ENCODE measurements at places on chromosomes 1 and 21. TPM values are rescaled to one million over a fixed set of nuclear protein-coding genes. Genes with fewer than 3 reads are reported as not detected.

Gene CRNN
- not detected for total RNA-seq

Gene IGSF9
- total RNA-seq, result 0.11 TPM

Gene ZMYM1
- 4.5 TPM for total RNA-seq

Gene RGL1
- 3.3 TPM for total RNA-seq

Gene MYOG
- not detected for total RNA-seq

Gene TNFAIP8L2
- 25.5 TPM for total RNA-seq

Gene ATP6V1G3
- total RNA-seq, result not detected

Gene ANGPTL3
- total RNA-seq, result not detected

Gene PLXNA2
- total RNA-seq, result 0.75 TPM

Gene LRRC41
- 41.3 TPM for total RNA-seq

Gene CDK11A
- total RNA-seq, result 70.7 TPM

Gene LDLRAD2
- not detected for total RNA-seq

Gene NLRP3
- 2.6 TPM for total RNA-seq

Gene MPL
- total RNA-seq, result not detected

- no peak overlapping the region for H3K27ac ChIP-seq
- H3K27me3 ChIP-seq, result no peaks in the 10 kb centered on the region
- no peak overlapping the region for H3K4me3 ChIP-seq
- peaks cover 42% of the 10 kb centered on the region for H3K36me3 ChIP-seq
These were observed 14.9 kb upstream of the RAB42 start for GRCh38 chr1:28577052-28577678.

- no peak for DNase-seq
- no peak overlapping the region for H3K27ac ChIP-seq
- no peaks in the 10 kb centered on the region for H3K4me1 ChIP-seq
- no peak overlapping the region for H3K4me3 ChIP-seq
- no peaks in the 10 kb centered on the region for H3K36me3 ChIP-seq
These were observed 224.4 kb upstream of the POU3F1 start for GRCh38 chr1:38270849-38271633.

GRCh38 chr1:223426936-223427335 lies 33.7 kb downstream of the CCDC185 start:
- no peaks in the 10 kb centered on the region for H3K36me3 ChIP-seq
- H3K4me1 ChIP-seq, result no peaks in the 10 kb centered on the region
- H3K27ac ChIP-seq, result no peak overlapping the region
- DNase-seq, result no peak

DNA sequence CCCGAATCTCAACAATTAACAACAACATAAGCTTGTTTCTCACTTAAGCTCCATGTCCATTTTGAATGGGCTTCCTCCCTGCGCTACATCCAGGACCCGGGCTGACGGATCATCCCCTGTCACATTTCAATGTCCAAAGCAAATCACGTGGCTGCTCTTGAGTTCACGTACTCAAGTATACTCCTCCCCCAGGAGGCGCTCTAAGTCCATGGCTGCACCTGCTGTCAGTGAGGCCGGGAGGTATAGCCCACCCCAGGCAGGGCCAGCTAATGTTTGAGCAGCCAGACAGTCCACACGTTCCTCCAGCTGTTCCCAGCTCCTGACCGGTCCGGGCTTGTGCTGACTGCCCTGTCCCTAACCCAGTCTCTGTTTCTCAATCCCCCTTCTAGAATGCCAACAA lies 220.8 kb downstream of the SLC35F3 start:
- H3K4me1 ChIP-seq, result no peaks in the 10 kb centered on the region
- no peaks in the 10 kb centered on the region for H3K36me3 ChIP-seq
- H3K4me3 ChIP-seq, result no peak overlapping the region
- no peaks in the 10 kb centered on the region for H3K27me3 ChIP-seq
- H3K27ac ChIP-seq, result no peak overlapping the region

DNA sequence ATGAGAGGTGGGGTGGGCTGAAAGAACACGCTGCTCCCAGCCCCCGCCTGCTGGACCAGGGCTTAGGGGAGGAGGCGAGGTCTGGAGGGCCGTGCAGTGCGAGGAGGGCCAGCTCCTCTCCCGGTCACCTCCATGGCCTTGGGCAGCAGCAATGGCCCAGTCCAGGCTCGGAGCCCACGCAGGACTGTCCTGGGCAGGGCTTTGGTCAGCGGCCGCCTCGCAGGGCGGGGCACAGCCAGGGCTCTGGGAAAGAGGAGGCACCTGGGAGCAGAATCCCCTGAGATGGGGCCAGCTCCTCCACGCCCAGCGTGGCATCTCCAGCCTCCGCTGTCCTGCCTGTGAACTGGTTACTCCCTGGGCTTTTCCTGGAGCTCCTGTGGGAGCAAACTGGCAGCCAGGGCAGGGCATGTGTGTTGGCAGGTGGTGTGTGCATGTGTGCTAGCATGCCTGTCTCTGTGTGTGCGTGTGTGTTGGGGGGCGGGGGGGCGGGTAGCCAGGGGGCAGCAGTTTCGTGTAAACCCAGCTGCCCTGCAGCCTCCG lies 27.4 kb downstream of the ARHGEF16 start:
- no peaks in the 10 kb centered on the region for H3K36me3 ChIP-seq
- no peaks in the 10 kb centered on the region for H3K4me1 ChIP-seq
- no peak for DNase-seq
- H3K27me3 ChIP-seq, result no peaks in the 10 kb centered on the region

DNA sequence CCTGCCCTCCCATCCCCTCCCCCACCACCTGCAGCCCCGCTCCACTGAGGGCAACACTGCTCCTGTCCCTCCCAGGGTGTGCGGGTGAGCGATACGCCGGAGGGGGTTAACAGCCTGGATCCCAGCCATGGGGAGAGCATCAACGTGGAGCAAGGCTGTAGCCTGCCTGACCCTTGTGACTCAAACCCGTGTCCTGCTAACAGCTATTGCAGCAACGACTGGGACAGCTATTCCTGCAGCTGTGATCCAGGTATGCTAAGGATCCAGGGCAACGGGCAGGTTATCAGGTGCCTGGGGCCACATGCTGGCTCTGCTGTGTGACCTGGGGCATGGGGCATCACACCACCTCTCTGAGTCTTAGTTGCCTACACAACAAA lies 15.0 kb downstream of the CELSR2 start:
- H3K27me3 ChIP-seq, result no peaks in the 10 kb centered on the region
- H3K4me1 ChIP-seq, result no peaks in the 10 kb centered on the region
- no peak for DNase-seq
- no peak overlapping the region for H3K4me3 ChIP-seq

- H3K27me3 ChIP-seq, result no peaks in the 10 kb centered on the region
- peaks cover 9% of the 10 kb centered on the region for H3K4me1 ChIP-seq
- peak overlapping the region; percentile 25 for H3K4me3 ChIP-seq
- H3K36me3 ChIP-seq, result no peaks in the 10 kb centered on the region
- no peak for DNase-seq
These were observed 442 bp upstream of the RUSC1 start for GRCh38 chr1:155320252-155320651.

DNA sequence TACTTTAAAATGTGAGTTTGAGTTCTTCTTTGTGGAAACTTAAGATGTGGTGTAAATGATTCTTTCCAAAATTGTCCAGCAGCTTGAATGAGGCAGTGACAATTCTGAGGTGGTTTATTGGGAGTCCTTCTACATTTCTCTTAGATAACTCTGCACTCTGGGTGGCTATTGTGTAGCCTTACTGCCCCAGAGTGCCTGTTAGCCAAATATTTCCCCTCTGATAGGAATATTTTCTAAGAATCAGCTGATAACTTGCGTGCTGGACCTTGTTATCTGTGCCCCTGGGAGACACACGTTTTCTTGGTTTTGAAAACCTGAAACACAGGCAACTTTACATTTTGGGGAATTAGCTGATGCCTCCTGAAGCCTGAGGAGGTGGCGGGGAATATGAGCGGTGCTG lies 91.6 kb downstream of the CD247 start:
- no peak overlapping the region for H3K4me3 ChIP-seq
- no peaks in the 10 kb centered on the region for H3K27me3 ChIP-seq
- no peak overlapping the region for H3K27ac ChIP-seq
- H3K4me1 ChIP-seq, result peaks cover 27% of the 10 kb centered on the region
- peaks cover 11% of the 10 kb centered on the region for H3K36me3 ChIP-seq
- no peak for DNase-seq

- no peaks in the 10 kb centered on the region for H3K4me1 ChIP-seq
- no peaks in the 10 kb centered on the region for H3K36me3 ChIP-seq
- H3K4me3 ChIP-seq, result no peak overlapping the region
- no peak for DNase-seq
- no peaks in the 10 kb centered on the region for H3K27me3 ChIP-seq
These were observed 2.3 kb downstream of the DCST1 start for GRCh38 chr1:155035936-155036335.

- peak; percentile 78 for DNase-seq
- peaks cover 4% of the 10 kb centered on the region for H3K4me1 ChIP-seq
- no peaks in the 10 kb centered on the region for H3K27me3 ChIP-seq
- H3K4me3 ChIP-seq, result no peak overlapping the region
- no peak overlapping the region for H3K27ac ChIP-seq
These were observed 46.2 kb upstream of the BCL9 start for GRCh38 chr1:147494998-147495580.

- H3K27me3 ChIP-seq, result no peaks in the 10 kb centered on the region
- H3K27ac ChIP-seq, result no peak overlapping the region
- H3K4me1 ChIP-seq, result no peaks in the 10 kb centered on the region
These were observed 870.5 kb upstream of the CXADR start for GRCh38 chr21:16642353-16642752.

GRCh38 chr21:27580276-27580675 lies 613.4 kb upstream of the ADAMTS5 start:
- no peak overlapping the region for H3K27ac ChIP-seq
- no peaks in the 10 kb centered on the region for H3K4me1 ChIP-seq
- no peaks in the 10 kb centered on the region for H3K36me3 ChIP-seq
- H3K27me3 ChIP-seq, result no peaks in the 10 kb centered on the region
- no peak overlapping the region for H3K4me3 ChIP-seq

DNA sequence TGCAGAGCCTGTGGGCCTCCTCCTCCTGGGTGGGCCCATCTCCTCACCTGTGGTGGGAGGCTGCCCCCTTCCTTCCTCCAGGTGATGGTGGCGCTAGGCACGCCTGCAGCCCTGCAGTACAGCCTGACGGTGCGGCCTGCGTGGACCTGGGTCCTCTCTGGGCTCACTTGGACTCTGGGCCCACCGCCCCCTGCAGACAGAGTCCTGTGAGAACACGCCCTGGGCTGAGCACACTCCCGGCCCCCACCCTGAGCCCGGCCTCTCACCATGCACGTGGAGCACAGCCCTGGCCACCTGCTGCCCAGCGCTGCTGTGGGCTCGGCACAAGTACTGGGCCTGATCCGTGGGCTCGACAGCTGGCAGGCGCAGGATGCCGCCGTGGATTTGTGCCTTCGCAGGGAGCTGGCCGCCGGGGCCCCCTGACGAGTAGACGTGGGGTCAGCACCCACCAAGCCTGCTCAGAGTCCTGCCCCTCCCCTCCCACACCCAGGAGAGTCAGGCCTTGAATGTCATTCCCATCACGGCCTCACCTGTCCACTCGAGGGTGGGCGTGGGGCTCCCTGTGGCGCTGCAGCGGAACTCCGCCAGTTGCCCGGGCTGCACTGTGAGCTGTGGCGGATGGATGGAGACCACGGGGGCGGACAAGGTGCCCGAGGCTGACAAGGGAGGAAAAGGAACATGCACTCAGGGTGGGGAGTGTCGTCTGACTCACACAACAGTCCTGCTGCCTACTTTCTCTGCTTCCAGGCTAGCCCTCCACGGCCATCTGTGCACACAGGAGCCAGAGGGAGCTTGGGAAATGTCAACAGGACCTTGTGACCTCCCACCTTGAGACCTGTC lies 43.4 kb downstream of the LDLRAD2 start:
- no peak for DNase-seq
- no peak overlapping the region for H3K4me3 ChIP-seq
- no peaks in the 10 kb centered on the region for H3K36me3 ChIP-seq
- H3K27me3 ChIP-seq, result no peaks in the 10 kb centered on the region
- H3K27ac ChIP-seq, result no peak overlapping the region

DNA sequence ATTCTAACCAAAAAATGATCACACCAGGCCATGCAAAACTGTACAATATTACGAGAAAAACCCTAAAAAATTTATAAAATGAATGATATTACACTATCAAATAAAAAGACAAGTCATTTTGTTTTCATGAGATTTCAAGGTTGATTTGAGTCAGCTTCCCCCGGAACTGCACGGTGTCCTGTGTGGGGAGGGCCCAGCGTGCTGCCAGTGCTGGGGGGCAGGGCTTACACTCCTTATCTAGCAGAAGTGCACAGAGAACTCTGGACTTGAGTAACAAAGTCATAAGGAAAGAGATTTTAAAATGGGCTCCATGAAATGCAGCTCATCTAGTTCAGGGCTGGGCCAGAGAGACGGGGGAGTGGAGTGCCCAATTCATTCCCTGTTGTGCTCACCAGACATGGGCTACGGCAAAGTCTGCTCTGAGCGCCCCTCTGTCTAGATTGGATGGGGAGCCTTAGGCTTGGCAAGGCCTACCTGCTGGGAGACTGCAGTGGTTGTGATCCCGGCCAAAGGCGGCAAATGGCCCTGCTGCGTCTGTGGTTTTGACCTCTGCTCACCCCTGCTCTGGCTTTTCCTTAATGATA lies 50.1 kb downstream of the COQ8A start:
- peak overlapping the region; percentile 41 for H3K27ac ChIP-seq
- no peak overlapping the region for H3K4me3 ChIP-seq
- H3K27me3 ChIP-seq, result no peaks in the 10 kb centered on the region

DNA sequence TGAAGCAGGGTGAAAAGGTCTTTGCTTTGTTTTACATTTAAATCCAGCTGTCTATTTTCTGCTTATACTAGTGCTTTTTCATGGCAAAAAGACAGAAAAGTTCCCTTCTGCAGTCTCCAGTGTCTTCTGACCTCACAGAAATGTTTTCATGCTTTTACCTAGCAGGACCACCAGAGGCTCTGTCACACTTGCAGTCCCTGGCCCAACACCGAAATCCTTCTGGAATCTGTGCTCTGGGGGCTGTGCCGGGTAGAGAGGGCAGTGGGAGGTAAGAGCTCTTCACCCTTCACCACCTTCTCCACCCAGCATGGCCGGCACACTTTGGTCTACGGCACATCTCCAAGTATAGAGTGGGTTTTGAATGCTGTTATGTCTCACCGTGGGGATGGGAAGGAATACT lies 20.8 kb downstream of the GNAT2 start:
- no peak overlapping the region for H3K27ac ChIP-seq
- H3K4me1 ChIP-seq, result peaks cover 8% of the 10 kb centered on the region
- H3K27me3 ChIP-seq, result no peaks in the 10 kb centered on the region
- H3K4me3 ChIP-seq, result no peak overlapping the region
- peaks cover 6% of the 10 kb centered on the region for H3K36me3 ChIP-seq

GRCh38 chr21:36535618-36536241 lies 55.8 kb upstream of the CLDN14 start:
- no peak overlapping the region for H3K27ac ChIP-seq
- DNase-seq, result no peak

GRCh38 chr1:231351816-231352215 lies 13.7 kb downstream of the SPRTN start:
- no peak overlapping the region for H3K4me3 ChIP-seq
- H3K36me3 ChIP-seq, result peaks cover 54% of the 10 kb centered on the region
- H3K4me1 ChIP-seq, result no peaks in the 10 kb centered on the region
- no peaks in the 10 kb centered on the region for H3K27me3 ChIP-seq
- H3K27ac ChIP-seq, result no peak overlapping the region
- no peak for DNase-seq
